SW 1271 (cell line): ENCODE measurements at places on chromosomes 11 and 22.

GRCh38 chr22:42328130-42328783, 57.8 kb upstream of the TCF20 start:
- DNase-seq = no peak

DNA sequence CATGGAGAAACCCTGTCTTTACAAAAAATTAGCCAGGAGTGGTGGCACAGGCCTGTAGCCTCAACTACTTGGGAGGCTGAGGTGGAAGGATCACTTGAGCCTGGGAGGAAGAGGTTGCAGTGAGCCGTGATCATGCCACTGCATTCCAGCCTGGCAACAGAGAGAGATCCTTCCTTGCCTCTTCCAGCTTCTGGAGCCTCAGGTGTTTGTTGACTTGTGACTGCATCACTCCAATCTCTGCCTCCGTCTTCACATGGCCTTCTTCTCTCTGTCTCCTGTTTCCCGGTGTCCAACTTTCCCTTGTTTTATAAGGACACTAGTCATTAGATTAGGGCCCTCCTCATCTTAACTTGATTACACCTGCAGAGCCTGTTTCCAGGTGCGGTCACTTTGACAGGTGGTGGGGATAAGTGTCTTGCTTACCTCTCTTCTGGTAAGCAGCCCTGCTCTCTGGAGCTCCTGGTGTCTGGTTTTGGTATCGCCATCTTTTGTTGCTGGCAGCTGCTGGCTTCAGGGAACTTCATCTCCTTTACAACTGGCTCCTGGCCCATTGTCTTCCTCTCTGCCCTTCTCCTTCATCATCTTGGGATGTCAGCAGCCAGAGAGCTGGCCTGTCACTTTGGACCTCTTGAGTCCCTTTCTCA, 8.2 kb upstream of the USP2 start:
- peak; percentile 8 for DNase-seq

- no peak for DNase-seq
Measured at GRCh38 chr11:68905421-68906360, 2.0 kb downstream of the IGHMBP2 start.

- DNase-seq = no peak
Measured at GRCh38 chr11:109864834-109865547, 228.2 kb upstream of the ZC3H12C start.

DNA sequence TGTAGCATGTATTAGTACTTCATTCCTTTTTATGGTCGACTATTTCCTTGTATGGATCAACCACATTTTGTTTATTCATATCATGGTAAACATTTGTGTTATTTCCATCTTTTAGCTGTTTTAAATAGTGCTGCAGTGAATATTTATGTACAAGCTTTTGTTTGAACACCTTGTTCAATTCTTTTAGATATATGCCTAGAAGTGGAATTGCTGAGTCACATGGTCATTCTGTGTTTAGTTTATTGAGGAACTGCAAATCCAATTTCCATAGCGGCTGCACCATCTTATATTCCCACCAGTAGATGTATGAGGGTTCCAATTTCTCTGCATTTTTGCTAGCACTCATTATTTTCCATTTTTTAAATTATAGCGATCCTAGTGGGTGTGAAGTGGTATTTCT, 61.5 kb upstream of the GRK2 start:
- no peak for DNase-seq

- no peak for DNase-seq
Measured at GRCh38 chr22:11605468-11605981, 3922.5 kb upstream of the OR11H1 start.

DNA sequence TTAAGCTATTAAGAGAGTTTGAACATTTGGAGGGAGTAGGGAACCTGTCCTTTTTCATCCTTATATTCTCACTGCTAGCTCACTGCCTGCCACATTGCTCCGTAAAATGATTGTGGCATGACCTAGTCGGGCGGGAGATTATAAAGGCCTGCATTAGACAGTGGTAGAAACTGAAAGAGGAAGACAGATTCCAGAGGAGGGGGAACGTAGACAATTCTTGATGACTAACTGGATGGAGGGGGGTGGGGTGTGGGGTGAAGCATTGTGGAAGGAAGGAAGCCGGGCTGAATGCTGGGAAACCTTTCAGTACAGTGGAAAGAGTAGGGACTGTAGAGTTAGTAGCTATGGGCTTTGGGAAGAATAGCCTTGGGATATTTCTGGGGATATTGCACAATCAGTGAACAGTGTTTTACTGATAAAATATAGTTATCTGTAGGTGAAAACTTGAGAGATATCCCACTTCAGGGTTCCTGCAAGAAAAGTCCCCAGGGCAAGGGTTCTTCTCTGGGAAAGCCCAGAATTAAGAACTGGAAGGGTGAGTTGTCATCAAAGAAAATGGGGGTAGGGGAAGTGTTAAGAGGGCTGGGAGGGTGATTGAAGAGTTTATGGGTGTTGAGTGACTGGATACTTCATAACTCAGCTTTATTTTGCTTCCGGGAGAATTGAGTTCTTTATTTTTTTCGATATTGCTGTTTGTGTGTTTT, 2.1 kb downstream of the MED15 start:
- peak; percentile 59 for DNase-seq

DNA sequence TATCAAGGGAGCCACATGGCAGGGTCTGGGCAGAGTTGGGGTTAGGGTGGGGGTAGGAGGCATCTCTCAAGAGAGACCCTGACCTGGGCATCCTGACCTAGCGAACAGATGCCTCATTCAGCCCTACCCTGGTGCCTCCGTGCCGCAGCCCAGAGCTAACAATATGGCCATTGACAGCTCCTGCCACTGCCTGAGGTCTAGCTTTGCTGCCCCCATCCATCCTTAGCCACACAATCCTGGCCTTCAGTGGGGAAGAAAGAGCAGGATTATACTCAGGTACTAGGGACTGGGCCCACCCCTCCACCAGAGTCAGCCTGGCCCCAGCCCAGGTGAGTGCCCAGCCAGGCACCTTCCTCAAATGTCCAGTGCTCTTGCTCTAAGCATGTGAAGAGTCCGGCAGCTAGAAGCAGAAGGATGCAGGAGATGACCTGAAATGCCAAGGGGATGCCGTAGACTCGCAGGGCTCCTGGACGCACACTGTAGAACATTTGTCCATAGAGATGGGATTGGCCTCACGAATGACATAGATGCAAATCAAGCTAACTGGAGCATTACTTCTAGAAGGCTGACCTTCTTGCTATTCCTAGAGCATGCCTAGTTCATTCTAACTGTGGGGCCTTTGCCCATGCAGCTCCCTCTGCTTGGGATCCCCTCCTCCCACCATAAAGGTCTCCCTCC, 13.3 kb upstream of the SERPINH1 start:
- no peak for DNase-seq

GRCh38 chr22:29009148-29009547, 52.5 kb downstream of the C22orf31 start:
- no peak for DNase-seq

GRCh38 chr22:19918332-19919106, 23.1 kb upstream of the COMT start:
- no peak for DNase-seq

DNA sequence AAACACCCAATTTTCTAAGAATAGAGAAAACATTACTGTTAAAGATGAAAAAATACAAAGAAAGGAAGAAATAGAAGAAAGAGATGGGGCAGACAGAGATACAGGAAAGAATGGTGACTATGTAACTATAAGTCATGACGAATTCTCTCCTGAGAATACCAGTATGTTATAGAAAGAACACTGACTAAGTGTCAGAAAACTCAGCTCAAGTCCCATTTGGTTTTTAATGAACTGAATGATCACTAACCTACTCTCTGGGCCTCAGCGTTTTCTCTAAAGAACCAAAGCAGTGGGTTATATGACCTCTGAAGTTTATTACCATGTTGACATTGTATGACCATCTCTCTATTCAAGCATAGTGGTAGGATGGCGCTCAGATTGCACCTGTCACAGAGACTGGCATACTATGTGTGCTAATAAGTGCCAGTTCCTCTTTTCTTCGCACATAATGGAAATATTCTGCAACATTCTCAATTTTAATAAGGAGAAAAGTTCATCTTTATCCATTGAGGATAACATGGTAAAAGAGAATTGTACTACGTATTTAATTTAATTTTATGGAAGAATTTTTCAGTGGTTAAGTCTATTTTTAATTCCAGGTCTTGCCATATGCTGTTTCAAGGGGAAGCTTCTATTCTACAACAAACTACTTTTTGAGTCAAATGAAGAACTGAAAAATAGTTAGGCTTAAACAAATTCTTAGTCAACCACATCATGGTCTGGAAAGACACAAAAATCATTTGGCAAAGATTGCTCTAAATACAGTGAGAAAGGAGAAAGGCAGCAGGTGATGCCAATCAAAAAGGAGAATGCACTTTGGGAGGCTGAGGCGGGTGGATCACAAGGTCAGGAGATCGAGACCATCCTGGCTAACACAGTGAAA, 25.0 kb upstream of the EED start:
- DNase-seq = no peak

- DNase-seq = no peak
Measured at GRCh38 chr11:91773090-91773489, 451.5 kb upstream of the FAT3 start.

- no peak for DNase-seq
Measured at GRCh38 chr22:42621505-42622002, 6.9 kb upstream of the POLDIP3 start.

DNA sequence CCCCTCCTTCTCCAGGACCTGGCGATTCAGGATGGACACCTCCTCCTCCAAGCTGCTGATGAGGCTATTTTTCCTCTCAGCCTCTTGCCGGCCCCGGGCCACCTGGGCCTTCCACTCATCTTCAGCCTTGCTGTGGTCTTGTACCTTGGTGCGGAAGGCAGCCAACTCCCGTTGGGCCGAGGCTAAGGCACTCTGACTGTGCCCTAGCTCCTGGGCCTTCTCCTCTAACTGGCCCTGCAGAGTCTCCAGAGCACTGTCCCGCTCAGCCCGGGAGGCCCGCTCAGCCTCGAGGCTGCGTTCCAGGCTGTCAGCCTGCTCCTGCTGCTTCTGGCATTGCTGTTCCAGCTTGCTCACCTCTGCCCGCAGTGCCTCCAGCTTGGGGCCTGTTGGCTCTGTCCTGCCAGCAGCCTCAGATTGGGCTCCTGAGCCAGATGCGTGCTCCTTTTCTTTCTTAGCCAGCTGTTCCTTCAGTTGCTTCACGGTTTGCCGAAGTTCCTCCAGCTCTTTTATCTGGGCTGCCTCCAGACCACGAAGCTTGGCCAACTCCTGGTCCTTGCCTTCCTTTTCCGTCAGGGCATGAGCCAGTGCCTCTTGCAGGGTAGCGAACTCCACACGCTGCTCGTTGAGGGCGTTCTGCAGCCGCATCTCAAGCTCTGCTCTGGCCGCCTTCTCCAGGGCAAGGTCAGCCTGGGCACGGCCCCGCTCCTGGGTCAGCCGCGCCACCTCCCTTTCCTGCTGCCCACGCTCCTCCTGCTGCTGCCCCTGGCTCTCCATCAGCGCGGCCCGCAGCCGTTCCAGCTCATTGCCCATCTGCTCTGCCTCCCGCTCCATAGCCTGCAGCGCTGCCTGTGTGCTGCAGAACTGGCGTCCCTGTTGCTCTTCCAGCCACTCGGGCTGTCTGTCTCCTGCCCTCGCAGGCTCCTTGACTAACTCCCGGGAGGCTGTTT, 15.3 kb downstream of the IL18BP start:
- DNase-seq = no peak

- no peak for DNase-seq
Measured at GRCh38 chr22:25942856-25943411, 200.9 kb downstream of the MYO18B start.

DNA sequence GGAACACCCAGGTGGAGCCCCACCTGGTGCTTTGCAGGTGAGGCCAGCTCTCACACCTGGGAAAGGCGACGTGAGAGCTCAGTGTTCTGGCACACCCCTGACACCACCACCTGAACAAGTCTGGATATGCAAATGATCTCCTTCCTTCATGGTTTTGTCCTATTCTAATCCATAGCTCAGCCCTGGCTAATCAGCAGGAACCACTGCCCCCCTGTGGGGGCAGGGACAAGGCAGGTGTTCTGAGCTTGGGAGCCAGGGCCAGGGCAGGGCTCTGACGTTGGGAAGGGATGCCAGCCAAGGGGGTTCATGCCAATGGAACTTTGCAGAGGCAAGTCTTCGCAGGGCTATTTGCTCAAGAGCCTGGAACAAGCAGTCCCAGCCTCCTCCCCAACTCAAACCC, 144.2 kb downstream of the TRIM29 start:
- DNase-seq = no peak

DNA sequence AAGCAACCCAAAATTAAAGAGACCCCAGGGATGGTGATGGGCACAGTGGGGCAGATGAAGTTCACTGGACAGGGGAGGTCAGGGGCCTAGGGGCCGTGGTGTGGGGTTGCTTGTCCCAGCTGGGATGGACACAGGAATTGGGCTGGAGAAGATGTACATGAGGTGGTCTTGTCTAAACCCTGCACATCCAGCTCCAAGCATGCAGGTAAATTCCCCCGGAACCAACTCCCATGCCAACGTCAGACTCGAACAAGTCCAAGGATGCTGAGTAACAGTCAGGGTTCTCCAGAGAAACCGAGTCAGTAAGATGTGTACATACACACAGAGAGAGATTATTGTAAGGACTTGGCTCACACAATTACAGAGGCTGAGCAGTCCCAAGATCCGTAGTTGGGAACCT, 28.9 kb downstream of the TSPAN32 start:
- no peak for DNase-seq

- DNase-seq = no peak
Measured at GRCh38 chr11:30049214-30049613, 32.4 kb upstream of the KCNA4 start.

DNA sequence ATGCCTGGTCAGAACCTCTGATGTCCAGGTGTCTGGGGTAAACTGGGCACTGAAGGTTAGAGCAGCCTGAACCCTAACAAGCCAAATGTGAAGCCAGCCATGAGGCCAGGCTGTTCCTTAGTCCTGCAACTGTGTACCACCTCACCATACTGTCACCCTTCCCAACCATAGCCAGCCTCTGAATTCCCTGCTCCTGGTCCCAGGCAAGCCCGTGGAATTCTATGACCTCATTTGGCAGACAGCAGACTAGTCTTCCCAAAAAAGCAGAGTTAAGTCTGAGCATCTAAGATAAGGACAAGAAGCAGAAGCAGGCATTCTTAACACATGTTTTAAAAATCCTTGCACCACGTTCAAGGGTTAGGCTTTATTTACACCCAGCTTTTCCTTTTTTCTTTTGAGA, 134.8 kb downstream of the C11orf58 start:
- no peak for DNase-seq

DNA sequence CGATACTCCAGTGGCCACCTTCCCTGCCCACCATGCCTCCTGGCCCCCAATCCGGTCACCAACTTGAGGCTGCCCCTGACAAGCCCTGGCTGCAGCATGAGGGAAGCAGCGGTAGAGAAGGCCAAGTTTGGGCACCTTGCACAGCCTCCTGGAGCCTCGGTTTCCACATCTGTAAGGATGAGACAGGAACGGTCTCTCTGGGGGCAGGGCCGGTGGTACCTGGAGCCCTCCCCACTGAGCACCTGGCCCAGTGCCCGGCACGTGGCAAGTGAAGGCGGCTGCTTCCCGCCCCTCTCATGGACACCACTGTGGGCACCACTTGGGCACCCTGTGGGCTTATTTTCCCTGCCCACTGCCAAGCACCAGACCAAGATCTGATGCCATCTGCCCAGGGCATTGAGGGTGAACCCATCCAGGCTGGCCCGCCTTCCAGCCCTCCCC, 77.8 kb downstream of the CDKN1C start:
- no peak for DNase-seq
